ENCODE measurements at places on chromosomes 2 and 18. TPM values are rescaled to one million over a fixed set of nuclear protein-coding genes. Genes with fewer than 3 reads are reported as not detected.

The STPG4 gene
- total RNA-seq = 1.2 TPM

The PCGF1 gene
- 12.1 TPM for total RNA-seq

The EDAR gene
- 2.5 TPM for total RNA-seq

The TBR1 gene
- total RNA-seq = 0.10 TPM

The HOXD3 gene
- not detected for total RNA-seq

The STARD6 gene
- total RNA-seq = not detected

The REG1B gene
- total RNA-seq = not detected

The ZNF804A gene
- total RNA-seq = 0.73 TPM

The FASTKD2 gene
- total RNA-seq = 38.7 TPM

The ALK gene
- not detected for total RNA-seq

The CHN1 gene
- 3.0 TPM for total RNA-seq

The ICOS gene
- 111 TPM for total RNA-seq

The HOXD13 gene
- not detected for total RNA-seq

The SPATA3 gene
- total RNA-seq = not detected

The NEU2 gene
- total RNA-seq = not detected

The ITGA4 gene
- total RNA-seq = 138 TPM

The MREG gene
- total RNA-seq = 1.9 TPM
